Esophagus mucosa (tissue), 1 donor: ENCODE measurements at places on chromosomes 12 and 14. TPM values are rescaled to one million over a fixed set of nuclear protein-coding genes. Genes with fewer than 3 reads are reported as not detected.

DNA sequence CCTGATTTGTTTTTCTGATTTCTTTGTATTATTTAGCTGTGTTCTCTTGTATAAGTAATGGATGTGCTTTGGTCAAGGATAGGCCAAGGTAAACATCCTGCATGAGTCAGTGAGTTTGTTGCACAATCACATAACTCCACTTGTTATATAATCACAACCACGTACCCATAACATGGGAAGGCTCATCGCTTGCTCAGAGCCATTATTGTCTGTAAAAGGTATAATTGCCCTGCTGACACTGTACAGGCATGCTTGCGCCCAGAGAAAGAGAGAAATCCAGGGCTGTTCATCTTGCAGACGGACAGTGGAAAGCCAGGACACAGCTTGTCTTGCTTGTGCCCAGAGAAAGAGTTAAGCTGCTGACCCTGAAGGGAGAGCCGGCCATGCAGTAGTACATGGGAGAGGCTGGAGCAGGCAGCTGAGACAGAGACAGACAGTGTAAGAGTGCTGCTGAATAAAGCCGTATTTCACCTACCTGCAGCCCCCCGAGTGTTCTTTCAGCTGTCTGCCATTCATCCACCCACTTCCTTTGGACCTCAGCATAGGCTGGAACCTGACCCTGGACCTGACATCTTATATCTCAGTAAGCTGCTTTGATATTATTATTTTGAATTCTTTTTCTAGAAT lies 174.7 kb upstream of the DAAM1 start:
- ATAC-seq, result peak; percentile 77

DNA sequence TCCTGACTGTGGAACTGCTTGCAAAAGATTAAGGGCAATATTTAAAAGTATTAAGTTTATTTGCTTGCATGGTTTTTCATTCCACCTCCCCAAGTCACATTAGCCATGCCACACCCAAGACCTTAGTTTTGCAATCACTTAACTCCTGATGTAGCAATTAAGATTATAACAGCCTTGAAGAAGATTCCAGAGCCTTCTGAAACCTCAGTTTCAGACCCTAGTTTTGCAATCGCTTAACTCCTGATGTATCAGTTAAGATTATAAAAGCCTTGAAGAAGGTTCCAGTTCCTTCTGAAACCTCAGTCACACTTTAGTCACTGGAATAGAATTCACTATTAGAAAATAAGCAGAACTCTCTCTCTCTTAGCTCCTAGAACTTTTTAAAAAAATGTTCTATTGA lies 42.7 kb upstream of the DCN start:
- no peak for ATAC-seq

Gene DCP1B
- total RNA-seq, result 5.2 TPM

GRCh38 chr12:89215196-89215595 lies 137.1 kb downstream of the DUSP6 start:
- ATAC-seq, result no peak

Gene INHBE
- total RNA-seq, result not detected

DNA sequence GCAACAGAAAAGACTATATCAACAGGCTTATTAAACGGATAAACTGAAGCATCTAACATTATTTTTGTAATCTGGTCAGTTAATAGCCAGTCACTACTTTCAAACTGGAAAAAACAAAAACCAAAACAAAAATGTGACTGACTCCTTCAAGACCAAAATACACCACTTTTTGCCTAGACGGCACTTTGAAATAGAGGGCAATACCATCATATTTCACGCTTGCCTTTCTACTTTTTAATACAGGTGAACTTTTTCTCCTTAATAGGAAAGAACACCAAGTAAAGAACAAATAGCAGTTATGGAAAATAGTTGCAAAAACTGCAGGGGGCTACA lies 550 bp upstream of the NUP107 start:
- ATAC-seq, result no peak

Gene CLEC6A
- total RNA-seq, result not detected

DNA sequence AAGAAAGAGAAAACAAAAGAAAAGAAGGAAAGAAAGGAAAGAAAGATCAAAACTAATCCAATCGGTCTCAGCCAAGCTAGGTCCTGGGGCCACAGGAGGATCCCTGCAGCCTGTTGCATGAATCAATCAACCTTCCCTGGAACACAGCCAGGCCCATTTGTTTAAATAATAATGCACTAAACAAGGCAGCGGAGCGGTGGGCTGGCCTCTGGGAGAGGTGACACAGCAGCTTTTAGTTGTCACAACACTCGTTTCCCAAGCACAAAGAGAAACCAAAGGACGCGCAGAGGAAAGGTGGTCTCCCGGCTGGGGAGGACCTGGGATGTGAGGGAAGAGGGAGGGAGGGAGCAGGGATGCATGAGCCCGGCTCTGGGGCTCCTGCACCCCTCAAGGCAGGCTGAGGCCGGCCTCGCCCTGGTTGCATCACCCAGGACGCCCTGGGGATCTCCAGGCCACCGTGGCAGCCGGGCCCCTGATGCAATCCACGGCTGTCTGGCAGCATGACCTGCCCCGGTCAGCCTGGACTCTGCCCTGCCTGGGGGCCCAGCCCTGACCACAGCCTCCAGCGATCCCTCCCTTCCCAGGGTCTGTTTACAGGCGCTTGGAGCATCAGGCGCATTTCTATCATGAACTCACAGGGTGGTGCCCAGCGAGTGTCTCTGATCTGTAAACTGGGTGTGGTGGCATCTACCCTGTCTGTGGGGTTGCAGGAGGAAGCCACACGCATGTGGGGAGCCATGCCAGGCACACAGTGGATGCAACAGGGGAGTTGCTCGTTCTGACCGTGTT lies 32.5 kb downstream of the MMP17 start:
- peak; percentile 66 for ATAC-seq

DNA sequence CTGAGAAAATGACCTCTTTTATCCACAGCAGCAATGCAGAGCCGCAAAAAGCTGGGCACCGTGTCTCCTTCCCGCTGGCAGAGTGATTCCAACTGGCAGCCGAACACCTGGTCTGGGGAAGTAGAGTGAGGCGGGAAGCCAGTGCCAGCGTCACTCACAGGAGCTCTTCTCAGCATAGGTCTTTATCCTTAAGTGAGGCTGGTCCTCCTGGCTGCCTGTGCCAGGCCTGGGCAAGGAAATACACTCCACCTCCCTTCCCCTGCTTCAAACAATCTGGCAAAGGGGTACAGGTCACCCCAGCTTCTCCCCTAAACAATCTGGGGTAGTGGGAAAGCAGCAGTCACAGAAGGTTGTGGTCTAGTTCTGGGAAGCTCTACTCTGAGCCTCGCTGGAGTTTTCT lies 4.8 kb downstream of the ARHGAP9 start:
- no peak for ATAC-seq

DNA sequence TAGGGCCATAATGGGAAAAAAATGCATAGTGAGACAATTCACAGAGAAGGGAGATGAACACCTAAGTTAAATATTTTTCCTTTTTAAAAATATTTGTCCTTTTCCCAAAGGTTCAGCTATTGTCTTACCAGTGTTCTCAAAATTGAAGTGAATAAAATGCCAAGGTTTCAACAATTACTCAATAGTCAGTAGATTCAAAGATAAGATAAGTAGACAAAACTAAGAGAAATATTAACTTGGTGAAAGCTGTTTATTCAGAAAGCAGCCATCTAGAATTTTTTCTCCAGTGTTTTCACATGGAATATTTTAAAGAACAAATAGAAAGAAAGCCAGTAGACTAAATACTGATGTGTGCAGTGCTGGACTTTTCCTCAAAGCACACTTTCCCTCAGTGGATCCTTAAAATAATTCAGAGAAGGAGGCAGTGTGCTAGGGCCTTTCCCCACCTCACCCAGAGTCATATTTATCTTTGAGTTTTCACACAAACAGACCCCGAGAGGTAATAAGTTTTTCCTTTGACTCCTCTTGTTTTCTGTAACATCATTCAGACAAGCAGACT lies 144.5 kb upstream of the PLEKHG7 start:
- ATAC-seq, result no peak

GRCh38 chr12:49556391-49557186 lies 11.4 kb downstream of the MCRS1 start:
- no peak for ATAC-seq

GRCh38 chr14:99972748-99973466 lies 92.3 kb upstream of the EVL start:
- ATAC-seq, result no peak
